Regular cardiac myocyte (primary cell): ENCODE measurements at places on chromosomes 11 and 22. TPM values are rescaled to one million over a fixed set of nuclear protein-coding genes. Genes with fewer than 3 reads are reported as not detected.

Gene ANO1
- 0.58 and 3.7 TPM in 2 replicates for total RNA-seq

Gene FREY1
- total RNA-seq: 0.85 and 0.96 TPM in 2 replicates

Gene APOBEC3H
- 0.19 and 1.1 TPM in 2 replicates for total RNA-seq

Gene LIF
- total RNA-seq: 79.2 and 97.8 TPM in 2 replicates

Gene THRSP
- not detected in 2 replicates for total RNA-seq

Gene MS4A6A
- not detected in 2 replicates for total RNA-seq

Gene APOL1
- 28.0 and 85.1 TPM in 2 replicates for total RNA-seq

Gene ARL14EP
- total RNA-seq: 22.4 and 31.9 TPM in 2 replicates

Gene ZC3H12C
- 13.8 and 16.1 TPM in 2 replicates for total RNA-seq

Gene CST6
- 0.38 and 0.56 TPM in 2 replicates for total RNA-seq

Gene BLID
- 9.8 and 20.0 TPM in 2 replicates for total RNA-seq
